ENCODE measurements at places on chromosomes 4 and X.

GRCh38 chr4:88743696-88744095 is 46.1 kb upstream of the NAP1L5 start:
- DNase-seq = no peak

DNA sequence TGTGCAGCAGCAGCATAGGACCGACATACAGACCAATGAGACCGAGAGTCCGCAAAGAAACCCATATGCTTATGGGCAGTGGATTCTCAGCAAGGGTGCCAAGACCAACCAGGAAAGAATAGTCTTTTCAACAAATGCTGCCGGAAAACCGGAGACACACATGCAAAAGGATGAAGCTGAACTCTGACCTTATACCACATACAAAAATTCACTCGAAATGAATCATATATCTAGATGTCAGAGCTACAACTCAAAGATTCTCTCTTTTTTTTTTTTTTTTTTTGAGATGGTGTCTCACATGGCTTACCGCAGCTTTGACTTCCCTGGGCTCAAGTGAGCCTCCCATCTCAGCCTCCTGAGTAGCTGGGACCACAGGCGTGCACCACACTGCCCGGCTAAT is 16.0 kb upstream of the MXD4 start:
- DNase-seq = no peak

DNA sequence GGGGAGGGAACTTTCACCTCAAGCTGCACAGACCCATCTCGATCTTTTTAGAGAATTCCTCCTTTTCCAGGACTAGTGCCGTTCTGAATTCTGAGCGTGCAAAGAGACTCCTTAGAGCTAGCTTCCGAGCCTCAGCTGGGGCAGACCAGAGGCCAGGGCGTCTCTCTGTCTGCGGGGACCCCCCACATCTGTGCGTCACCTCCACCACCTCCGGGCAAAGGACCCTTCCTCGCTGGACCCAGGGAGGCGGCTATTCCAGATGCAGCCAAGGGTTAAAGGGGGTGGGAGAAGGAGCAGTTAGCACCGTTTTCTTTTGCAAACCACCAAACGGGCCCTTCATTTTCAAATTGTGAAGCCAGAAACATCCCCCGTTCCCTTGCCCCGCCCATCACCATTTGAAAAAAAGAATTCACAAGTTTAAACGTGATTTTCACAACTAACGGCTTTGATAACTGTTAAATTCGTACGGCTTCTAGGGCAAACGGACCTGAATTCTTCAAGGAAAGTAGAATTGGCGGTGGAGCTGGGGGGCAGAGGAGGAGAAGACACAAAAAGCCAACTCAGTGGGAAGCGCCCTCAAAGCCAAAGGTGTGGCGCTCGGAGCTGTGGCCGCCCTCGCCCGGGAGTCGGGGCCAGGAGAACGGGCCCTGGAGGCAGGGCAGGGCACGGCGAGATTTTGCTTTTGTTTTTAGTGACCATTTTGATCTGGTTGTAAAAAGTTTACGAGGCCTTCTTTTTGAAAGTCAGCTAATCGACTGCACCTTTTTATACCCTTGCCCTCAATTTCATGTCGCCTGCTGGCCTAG is 3.3 kb upstream of the PDGFRA start:
- no peak for DNase-seq

GRCh38 chr4:38950734-38951133 is 81.5 kb downstream of the TMEM156 start:
- no peak for DNase-seq

DNA sequence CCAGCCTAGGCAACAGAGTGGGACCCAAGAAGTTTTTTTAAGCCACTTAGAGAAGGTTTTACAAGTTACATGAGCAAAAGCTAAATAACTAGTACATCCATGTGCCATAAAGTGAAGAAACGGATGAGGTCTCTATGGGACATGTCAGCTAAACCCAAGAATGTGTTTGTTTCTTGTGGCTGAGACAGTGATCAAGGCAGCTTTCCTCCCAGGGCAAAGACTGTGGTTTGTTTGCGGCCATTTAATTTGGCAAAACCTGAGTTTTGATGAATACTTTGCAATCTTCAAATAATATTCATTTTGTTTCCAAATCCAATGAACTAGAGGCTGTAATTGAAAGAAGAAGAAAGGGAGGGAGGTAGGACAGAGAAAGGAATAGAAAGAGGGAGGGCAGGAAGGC is 44.9 kb upstream of the SLC2A9 start:
- DNase-seq = no peak

- no peak for DNase-seq
These were observed 791 bp downstream of the GUCY1B1 start for GRCh38 chr4:155759372-155760252.

- no peak for DNase-seq
These were observed 1.2 kb upstream of the MORF4L2 start for GRCh38 chrX:103687696-103688201.

DNA sequence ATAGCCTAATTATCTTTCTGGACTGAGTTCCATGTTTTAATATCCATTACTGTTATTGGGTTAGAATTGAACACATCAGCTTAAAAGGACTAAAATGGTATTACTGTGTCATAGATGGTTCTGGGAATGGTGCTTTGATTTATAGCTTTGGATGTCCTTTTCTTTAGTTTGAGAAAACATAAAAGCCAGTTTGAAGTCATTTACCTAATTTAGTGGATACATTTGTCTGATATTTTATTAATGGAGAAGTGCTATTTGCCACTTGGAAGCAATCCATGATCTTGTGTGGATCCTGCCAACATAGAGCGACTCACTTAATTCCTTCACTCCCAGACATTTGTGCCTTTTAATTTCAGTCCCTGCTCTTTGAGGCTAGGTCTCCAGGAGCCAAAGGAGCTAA is 212.4 kb upstream of the PACRGL start:
- DNase-seq = no peak

DNA sequence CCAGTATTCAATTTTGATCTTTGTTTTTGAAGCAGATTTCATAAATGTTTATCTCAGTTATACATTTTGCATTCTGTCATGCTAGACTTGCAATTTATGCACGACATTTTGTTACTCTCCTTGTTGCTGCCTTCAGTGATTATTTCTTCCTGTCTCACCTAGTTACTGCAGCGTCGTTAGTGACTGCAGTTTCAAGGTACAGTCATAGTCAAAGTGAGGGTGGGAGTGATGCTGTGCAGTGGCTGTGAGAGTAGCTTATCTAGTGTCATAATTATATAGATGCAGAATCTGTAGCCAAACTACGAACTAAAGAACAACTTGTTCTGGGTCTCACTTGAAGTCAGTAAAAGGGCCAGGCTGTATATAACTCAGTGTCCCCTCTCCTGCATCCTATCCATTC is 69.8 kb downstream of the GPR101 start:
- DNase-seq = no peak

- DNase-seq = no peak
These were observed 33.2 kb upstream of the MID1IP1 start for GRCh38 chrX:38768079-38768478.

Measured in activated naive CD8-positive, alpha-beta T cell treated with anti-CD3 and anti-CD28 coated beads, Interleukin-2, amount 50 U/mL, for 16 hours (primary cell).